ENCODE measurements at places on chromosomes 4 and X.

GRCh38 chr4:149911354-149911753, 95.7 kb upstream of the IQCM start:
- no peak for DNase-seq

DNA sequence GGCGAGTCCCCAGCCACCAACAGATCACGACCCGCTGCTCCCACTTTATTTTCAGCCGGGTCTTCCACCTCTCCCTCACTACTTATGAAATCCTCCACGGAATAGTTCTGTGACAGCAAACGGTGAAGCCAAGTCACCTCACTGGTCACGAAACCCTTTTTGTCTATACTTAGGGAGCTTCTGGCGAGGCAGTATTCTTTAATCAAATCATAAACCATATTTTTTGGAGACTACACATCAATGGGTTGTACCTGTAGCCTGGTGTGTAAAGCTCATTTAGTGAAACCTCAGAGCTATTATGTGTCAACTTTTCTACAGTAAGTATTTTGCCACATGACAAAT, 809 bp upstream of the H2AZ1 start:
- DNase-seq: no peak

GRCh38 chr4:171714791-171715454, 98.3 kb upstream of the GALNTL6 start:
- DNase-seq: no peak

DNA sequence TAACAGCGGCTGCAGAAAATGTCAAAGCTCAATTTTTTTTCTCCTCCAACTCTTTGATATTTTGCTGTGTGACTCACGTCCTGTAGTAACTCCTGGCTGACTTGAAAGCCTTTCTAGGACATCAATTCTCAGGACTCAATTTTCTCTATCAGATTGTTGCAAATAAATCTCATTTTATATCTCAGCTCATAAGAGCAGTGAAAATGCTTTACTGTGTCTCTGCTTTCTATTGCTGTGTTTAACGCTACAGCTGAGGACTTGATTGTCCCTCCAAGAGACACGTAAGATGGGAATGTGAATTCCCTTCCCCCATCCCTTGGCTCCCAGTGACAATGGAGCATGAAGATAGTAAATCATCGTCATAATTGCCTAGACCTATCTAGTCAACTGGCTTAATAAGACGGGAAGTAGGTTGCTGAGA, 20.5 kb upstream of the CBR4 start:
- DNase-seq: no peak

GRCh38 chrX:12526306-12526705, 264.9 kb upstream of the PRPS2 start:
- no peak for DNase-seq

GRCh38 chrX:10165580-10166247, 8.9 kb downstream of the CLCN4 start:
- DNase-seq: no peak

- DNase-seq: no peak
Measured at GRCh38 chr4:114601304-114602052, 2.9 kb downstream of the UGT8 start.

DNA sequence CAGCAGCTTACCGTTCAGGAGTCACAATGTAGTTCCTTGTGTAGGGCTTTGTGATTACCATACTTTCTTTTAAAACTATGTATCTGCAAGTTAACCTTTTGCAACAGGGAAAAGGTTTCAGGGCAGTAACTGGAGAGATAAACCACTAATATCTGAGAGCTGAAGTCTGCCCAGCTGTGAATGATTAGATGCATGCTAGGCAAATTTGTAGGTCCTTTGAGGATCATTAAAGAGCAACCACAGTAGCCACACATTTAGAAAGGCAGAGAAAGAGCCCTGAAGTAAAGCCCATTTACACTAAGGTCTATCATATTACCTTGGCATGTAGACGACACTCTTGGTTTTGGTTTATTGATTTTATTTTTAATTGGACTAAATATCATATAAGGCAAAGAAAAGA, 60.0 kb downstream of the ATP8A1 start:
- no peak for DNase-seq

DNA sequence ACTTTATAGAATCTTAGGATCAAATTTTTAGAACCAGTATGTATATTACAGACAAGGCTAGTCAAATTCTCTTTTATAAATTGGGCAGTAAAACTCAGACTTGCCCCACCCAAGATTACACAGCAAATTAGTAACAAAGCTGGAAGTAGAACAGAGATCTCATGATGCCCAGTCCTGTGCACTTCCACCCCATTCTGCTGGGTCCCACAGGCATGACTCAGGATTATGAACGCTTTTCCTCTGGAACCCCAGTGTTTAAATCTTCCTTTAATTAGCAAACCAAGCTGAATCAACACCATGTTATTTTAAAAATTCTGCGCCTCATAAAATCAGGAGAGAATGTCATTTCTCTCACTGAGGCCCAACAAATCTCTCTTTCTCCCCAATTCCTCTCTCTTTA, 1.5 kb upstream of the IL13RA2 start:
- DNase-seq: no peak

GRCh38 chrX:155086202-155086840, 15.0 kb downstream of the BRCC3 start:
- no peak for DNase-seq

DNA sequence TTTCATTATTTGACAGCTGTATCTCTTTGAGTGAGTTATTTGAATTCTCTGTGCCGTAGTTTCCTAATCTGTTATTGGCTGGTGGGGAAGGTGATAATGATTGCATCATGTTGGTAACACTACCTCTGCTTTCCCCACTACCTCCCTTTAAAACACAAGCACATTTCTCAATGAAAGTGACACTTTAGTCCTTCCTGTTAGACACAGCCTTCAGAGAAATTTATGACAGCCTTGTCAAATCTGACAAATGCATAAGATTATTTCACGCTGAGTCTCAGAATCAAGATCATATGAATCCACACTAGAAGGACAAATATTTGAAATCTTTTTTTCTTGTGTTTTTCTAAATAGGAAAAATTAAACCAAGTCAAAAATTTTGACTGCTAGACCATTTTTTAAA, 896.1 kb downstream of the CENPC start:
- no peak for DNase-seq

- DNase-seq: no peak
Measured at GRCh38 chrX:132227383-132228112, 8.3 kb upstream of the RAP2C start.

- no peak for DNase-seq
Measured at GRCh38 chr4:101145021-101145420, 202.3 kb downstream of the PPP3CA start.

GRCh38 chr4:52081216-52081615, 30.1 kb downstream of the SPATA18 start:
- no peak for DNase-seq
